ENCODE measurements at places on chromosomes 6 and 20. TPM values are rescaled to one million over a fixed set of nuclear protein-coding genes. Genes with fewer than 3 reads are reported as not detected.

GRCh38 chr6:41694815-41695526, 40.4 kb downstream of the TFEB start:
- DNase-seq: no peak

DNA sequence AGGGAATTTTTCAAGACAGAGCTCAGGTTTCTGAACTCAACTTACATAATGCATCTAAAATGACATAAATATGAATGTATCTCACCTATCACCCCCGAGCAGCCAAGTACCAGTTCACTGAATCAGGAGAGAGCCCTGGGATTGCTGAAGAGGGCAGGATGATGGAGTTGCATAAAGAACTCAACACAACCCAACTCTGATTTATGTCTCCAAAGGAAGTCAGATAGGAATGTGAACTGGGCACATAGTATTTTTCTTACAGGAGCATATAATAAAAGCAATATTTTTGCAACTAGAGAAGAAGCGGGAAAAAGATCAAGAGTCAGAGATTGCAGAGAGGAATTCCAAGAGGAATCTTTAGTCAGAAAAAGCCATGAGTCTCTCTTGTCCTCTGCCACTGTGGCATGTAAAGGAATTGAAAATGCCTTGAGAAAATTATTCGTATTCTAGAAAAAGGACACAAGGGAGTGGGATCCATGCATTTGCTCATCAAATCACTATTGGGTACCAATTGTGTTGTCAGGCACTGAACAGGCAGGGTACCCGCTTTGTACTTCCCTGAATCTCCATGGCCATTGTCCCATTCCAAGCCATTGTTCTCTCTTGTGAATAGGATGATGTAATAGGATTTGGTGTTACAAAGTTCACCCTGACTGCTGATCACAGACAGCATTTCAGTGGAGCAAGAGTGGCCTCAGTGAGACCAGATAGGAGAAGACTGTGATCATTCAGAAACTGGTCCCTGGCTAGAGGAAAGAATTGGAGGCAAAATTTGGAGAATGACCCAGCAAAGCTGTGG, 16.3 kb downstream of the RIN2 start:
- no peak for DNase-seq

DNA sequence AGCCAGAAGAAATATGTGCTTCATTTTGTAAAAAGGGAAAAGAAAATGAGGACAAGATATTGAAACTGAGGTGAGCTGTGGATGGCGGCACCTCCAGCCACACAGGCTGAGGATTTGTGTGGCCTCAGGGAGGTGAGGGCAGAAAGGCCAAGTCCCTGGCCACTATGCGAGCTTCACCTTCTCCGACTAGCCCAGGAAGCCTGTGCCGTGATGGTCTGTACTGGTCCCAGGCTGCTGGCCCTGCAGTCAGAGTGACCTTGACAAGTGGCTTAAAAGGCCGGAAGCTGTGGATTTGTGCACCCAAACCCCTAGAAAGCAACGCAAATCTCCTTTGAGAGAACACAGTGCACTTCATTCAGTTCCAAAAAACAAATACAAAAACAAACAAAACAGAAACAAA, 48.1 kb downstream of the WDR27 start:
- DNase-seq: no peak

GRCh38 chr6:105799056-105799455, 287.1 kb upstream of the PRDM1 start:
- DNase-seq: no peak

GRCh38 chr6:7136859-7137334, 29.1 kb downstream of the RREB1 start:
- DNase-seq: no peak

DNA sequence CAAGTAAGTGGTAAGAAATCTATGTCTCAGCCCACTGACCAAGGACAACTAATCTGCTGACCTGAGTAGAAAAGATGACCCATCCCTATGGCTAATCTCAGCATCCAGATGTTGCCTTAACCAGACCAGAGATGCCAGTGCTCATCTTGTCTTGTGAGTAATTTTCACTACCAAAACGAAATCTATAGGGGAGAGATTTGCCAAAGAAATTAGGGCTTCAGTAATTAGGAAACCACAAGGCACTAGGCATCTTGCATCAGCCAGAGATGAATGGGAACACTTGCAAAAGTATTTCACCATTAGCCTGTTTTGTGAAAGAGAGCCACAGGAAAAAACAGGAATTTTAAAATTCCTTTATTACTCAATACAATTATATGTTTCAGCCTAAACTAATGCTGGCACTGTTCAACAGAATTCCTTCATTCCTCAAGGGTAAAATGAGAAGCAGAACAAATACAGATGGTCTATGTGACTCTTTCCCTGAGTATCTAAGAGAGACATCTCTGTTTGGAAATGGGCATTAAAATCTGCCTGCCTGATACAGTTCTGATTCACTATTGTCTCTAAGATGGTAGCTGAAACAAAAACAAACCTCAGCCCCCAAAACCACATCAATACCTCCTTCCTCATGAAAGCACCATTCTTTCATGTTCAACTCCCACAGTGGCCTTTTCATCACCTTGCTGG, 87.8 kb downstream of the GMDS start:
- DNase-seq: peak; percentile 70

DNA sequence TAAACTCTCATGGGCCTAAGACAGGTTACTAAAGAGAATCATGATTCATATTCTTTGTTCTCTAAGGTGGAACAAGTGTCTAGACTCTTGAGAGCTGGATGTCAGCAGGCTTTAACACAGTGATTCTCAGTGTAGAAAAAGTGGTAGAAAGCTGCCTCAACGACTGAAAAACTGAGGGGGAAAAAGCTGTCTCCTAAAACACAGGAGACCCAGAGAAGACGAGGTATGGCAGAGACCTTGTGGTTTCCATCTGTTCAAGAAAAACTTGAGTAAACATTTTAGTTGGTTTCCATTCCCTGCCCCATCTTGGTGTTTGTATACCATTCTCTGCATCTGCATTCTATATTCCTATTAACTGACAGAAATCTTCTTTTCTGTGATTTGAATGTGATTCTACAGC, 57.6 kb upstream of the MAP3K7 start:
- DNase-seq: no peak

DNA sequence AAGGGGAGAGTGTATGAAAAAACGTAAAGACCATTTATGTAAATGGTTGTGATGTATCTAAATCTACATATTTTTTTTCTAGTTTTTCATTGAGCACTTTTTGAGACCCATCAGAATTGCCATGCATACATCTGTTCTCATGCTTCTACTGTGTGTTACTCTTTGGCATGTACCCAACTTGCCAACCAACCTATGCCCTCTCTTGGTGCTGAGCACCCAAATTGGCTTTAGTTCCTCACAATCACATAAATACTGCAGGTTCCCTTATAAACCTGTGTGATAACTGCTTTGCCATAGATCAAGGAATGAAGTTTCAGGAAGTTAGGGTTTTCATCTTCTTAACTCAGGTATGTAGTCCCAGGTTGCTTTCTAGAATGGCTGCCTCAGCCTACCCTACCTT, 7.8 kb downstream of the ENPP3 start:
- no peak for DNase-seq

The ZNF341 gene
- total RNA-seq: 6.8 TPM

- DNase-seq: no peak
Observed at GRCh38 chr6:139587469-139587868, 213.0 kb upstream of the CITED2 start.

- DNase-seq: peak; percentile 78
Observed at GRCh38 chr6:26401987-26402658, at the start of gene BTN3A1. Gene BTN3A1, plus strand, starts transcription at chr6:26402275. Its CDS starts 3,289 bp downstream, at chr6:26405564.

The SMIM13 gene
- 4.7 TPM for total RNA-seq

- DNase-seq: no peak
Observed at GRCh38 chr6:152957796-152958195, 25.0 kb downstream of the FBXO5 start.

- no peak for DNase-seq
Observed at GRCh38 chr20:48689874-48690571, 137.8 kb downstream of the PREX1 start.

GRCh38 chr6:74741646-74742045, 464.2 kb downstream of the COL12A1 start:
- DNase-seq: no peak

GRCh38 chr20:59335377-59335776, 35.0 kb downstream of the EDN3 start:
- DNase-seq: no peak

- no peak for DNase-seq
Observed at GRCh38 chr6:63816401-63816981, 180.9 kb downstream of the PHF3 start.

DNA sequence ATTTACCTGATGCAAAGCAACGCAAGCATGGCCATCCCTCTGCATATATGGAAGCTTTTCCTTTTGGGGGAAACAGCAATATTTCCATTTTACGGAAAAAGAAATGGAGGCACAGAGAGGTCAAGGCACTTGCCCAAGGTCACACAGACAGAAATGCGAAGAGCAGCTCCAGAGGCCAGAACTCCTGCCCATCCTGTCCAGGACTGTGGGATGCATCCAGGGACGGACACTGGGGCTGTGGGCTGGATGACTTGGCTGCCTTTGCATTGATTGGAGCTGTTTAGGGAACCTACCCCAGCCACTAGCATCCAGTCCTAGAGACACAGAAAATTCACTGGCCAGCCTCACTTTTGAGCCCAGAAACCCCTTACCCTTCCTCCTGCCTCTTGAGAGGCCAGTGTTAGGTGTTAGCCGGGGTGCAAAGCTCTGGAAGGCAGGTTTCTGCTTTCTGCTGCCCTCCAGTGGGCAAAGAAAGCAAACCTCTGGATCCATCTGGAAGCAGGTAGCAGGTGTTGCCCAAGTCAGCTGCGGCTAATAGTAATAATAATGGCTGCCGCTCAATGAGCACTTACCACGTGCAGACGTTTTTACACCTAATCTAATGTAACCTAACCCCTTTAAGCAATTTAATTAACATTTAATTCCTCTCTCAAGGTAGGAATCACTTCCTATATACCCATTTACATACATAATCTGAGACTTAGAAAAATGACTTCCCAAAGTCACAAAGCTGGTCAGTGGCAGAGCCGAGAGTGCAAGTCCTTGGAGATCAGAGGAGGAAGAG, 31.7 kb upstream of the CCN5 start:
- DNase-seq: peak; percentile 24

GRCh38 chr6:14217728-14218518, 100.4 kb downstream of the CD83 start:
- DNase-seq: no peak

Data from naive thymus-derived CD8-positive, alpha-beta T cell (primary cell).